ENCODE measurements at places on chromosomes 12 and 14.

DNA sequence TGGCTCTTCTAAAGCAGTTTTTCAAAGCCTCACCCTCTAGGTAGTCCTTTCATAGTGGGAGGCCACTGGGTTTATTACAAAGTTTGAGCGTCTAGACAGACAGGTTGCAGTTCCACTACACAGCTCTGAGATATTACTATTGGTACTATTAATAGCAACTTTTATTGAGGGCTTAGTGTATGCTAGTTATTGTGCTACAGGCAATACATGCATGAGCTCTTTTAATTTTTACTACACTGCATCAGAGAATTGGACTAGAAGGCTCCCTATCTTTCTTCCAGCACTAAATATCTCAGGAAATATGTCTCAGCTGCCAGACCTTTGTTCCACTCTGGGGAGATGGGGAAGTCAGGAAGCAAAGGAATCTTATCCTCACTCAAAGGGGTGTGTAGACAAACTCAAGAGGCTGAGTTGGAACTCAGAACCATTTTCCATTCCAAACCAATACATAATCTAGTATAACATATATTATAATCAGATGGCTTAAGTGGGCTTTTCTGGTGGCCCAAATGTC, 161.8 kb upstream of the SLC38A2 start:
- no peak for DNase-seq

DNA sequence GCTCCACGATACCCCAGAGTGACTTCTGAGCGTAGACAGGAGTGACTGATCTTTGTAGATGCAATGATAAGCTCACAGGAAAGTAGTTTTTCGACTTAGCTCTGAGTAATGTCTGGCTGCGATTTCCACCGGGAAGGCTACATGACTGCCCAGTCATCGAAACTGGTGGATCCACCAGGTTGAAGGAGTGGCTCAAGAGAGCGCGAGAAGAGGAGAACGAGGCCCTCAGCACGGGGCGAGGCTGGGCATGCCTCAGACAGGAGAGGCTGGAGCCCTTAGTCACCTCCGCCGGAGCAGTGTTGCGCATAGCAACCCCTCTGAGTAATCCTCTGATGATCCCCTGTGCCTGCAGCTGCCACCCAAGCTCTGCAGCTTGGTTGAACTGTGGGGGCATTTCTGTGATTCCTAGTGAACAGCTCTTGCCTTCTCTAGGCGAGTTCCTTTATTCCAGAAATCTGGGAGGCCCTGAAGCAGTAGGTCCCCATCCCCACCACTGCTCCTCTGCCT, 25.6 kb downstream of the ELK3 start:
- DNase-seq = no peak

DNA sequence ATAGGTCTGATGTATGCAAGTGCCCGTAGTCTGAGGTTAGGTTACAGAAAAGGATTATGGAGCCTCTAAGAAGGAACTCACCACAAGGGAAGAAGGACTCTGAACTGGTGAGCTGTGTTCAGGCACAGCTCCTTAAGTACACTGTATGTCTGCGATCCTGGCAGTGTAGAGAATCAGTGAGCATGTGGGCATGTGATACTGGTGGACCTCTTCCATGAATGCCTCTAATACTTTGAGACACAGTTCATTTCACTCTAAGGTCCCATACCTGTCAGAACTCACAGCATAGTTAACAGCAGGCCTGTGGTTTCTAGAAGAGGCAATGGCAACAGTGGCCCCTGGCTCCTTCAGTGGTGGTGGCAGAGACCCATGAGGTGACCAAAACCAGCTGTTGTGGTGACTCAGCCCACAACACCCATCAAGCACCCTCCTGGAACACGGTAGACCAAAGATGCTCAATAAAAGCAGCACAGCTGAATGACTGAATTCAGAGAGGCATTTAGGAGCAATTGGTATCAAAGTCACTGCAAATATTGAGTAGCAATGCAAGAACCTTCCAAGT, 6.9 kb upstream of the OR6J1 start:
- DNase-seq = no peak

DNA sequence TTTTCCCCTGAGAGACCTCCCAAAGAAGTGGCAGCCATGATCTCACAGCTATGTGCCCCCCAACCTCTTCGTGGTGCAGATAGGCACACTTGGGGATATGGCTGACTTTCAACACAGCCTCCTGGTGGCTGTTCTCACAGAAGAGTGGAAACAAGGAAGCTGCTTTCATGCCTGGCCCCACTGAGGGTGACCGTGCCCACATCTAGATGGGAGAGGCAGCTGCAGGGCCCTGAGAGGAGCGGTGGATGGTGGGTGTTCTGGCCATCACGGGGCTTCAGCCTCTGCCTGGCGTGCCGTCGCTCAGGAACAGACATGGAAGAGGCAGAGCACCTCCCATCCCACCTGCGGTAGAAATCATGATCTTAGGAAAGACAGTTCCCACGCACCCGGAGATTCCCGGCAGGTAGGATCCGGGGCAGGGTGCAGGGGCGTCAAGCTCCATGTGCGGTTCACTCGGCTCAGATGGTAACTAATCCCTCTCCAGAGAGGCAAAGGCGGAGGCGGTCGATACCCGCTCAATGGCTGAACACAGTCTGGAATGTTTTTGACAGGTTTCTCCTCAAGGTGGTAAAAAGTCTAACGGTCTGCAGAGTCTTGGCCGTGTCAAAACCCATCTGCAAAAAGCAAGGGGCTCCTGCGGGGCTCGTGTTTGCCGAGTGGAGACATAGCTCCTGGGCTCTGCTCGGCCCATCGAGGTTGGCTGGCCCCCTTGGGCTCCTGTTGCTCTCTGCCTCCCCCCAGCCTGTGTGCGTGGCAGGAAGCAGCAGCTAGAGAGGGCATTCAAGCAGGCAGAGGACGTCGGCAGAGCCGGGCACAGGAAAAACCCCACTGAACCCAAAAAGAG, 225.2 kb upstream of the RTL1 start:
- DNase-seq = no peak

DNA sequence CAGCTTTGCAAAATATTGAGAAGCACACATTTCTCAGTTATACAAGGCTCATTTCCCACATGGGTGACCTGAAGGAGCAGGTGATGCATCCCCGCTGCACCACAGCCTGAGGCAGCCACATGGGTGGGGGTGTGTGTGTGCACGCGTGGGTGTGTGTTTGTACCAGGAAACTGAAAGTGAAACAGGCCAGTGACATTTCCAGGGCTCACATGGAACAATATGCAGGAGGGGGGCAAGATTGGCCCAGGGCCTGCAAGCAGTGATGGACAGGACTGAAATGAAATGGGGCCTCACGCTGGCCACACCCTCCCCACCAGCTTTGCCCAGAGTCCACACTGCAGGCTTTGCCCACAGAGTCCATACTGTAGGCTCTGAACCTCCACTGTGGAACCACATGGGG, 154.2 kb upstream of the PARP11 start:
- peak; percentile 51 for DNase-seq

DNA sequence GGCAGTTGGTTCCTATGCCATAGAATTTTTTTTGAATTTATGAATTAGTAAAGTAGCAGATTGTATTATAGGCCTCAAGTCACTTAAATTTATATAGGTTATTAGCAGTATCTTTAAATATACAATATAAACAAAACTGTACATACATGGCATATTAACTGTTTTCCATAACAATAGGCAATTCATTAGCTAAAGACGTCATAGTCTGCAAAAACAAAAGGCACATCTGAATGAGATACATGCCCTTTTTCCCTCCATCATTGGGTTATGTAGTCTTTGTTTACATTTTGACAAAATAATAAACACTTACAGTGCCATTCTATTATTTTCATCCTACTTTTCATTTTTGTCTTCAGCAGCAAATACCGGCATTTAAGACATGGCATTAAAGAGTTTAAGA, 1.1 kb upstream of the VCPKMT start:
- DNase-seq = no peak

DNA sequence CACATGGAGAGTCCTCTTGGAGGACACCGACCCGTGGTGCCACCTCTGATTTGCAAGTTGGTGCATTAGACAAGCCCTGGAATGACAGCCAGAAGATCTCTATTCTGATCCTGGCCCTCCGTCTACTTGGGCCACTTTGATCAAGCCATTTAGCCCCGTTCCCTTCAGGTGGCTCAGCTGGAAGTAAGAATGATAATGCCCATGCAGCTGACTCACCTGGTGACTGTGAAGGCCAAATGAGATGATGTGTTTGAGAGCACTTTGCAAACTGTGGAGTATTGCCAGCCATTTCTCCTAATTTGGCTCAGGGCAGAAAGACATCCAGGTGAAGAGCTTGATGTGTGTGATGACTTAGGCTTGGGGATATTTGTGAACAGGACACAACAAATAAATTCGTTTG, 165.9 kb downstream of the ETV6 start:
- no peak for DNase-seq

GRCh38 chr12:20946732-20947131, 136.2 kb downstream of the SLCO1B3 start:
- DNase-seq = no peak

DNA sequence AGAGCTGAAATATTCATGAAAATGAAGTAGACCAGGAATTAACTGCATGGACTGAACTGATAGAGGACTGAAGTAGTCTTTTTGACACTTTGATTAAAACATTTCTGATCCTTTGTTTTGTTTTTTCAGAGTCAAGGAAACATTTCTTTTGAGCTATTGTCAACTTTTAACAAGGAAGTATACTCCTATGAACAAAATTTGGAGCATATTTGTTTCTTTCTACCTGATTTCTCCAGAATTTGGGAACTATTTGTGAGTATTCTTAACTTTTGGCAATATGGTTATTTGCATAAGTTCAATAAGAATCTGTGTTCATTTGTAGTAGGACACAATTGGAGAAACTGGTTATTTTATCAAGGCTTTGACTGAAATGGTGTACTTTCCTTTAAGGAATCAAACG, 71.3 kb upstream of the HECTD1 start:
- DNase-seq = no peak

DNA sequence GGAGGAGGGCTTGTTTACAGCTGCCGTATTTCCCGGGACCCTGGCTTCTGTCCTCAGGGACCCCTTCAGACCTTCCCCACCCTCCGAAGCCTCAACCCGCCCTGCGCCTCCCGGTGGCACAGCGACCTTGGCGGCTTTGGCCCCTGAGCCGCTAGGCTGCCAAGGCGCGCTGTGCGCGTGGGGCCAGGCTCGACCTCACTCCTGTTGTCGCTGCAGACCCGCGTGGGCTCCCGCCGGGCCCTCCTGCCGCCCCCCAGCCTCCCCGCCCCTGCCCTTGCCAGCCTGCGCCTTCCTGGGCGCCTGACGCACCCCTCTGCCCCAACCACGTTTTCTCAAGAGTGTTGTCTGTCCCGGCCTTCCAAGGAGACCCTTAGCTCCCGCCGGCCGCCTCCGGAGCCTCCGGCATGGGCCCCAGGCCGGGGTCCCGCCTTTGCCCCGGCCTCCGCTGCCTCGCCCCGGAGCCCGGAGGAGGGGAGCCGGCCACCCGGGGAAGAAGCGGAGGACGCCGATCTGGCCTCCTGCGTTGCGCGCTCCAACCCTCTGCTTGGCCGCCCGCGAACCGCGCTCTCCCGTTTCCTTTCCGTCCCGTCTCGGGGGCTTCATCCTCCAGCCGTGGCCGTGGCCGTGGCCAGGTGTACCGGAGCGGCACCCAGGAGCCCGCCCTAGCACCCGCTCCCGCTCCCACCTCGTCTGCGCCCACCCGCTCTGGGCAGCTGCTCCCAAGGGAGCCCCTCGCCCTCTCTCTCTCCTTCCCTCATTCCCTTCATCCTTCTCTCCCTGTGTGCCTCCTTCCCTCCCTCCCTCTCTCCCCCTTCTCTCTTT, 19.9 kb downstream of the PPP2R5C start:
- DNase-seq = no peak

DNA sequence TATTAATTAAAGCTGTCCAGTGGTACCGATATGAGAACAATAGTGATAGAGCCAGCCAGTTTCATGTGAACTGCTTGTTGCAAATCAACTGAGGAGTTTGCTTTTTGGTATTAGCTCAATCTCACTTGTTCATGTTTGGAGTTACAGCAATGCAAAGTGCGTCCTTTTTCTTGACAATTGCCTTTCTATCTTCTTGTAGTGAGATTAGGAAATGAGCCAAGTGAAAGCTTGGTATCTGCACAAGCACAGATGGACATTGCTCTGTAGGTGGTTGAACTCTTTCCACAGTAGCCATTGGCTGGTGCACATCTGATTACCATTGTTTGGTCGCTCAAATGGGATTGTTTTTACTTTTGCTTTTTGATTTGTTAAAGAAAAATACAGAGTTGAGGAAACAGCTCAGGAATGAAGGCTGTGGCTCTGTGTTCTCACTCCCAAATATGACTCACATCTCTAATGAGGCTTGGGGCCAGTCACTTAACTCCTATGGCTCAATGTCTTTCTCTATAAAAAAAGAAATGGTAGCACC, 241.4 kb downstream of the BMP4 start:
- DNase-seq = no peak

DNA sequence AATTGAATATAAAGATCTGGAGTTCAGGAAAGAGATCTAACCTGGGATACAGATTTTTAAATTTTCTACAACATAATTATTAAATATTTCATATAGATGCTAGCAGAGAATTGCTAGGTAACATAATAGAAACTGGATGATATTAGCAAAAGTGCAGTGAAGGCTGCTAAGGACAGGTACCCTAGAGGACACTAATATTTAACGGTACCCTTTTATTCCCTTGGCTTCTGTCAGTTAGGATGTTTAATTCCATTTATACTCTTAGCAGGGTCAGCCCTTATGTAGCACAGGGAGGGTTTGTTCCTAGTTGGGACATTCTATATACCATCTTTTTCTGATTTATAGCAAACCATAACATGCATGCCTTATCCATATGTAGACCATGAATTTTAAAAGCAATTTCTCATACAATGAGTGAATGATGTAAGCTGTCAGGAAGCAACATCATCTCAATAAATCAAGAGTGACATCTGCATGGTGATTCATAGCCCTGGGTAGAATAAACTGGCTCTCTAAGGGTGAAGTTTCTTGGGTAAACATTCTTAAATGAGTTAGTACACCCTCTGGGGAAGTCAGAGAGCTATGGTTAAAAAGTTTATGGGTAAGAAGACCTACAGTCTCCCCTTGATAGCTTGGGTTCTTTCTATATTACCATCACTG, 404.4 kb upstream of the MGAT4C start:
- DNase-seq = no peak

All from CD4-positive, alpha-beta T cell treated with Interleukin-15 for 1 hour (primary cell).